ENCODE measurements at places on chromosomes 7 and 10.

GRCh38 chr10:43138757-43139241 is 554 bp downstream of the CSGALNACT2 start:
- DNase-seq, result no peak

- DNase-seq, result no peak
Observed at GRCh38 chr7:132377015-132377414, 199.3 kb downstream of the PLXNA4 start.

DNA sequence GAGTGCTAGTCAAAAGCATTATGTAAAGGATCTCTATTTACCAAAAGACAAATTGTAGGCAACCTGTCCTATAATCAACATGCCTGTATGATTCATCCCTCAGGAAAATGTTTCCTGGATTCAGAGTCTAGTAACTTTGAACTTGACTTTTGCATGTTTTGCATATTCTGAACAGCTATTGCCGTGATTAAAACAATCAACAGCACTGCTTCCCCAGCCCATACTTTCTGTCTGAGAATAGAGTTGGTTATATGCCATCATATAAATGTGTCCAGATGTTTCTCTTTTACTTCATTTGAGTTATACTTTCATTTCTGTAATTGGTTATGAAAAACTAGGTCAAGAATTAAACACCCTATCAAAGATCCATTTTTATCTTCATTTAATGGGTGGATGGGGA is 83.5 kb downstream of the ZMYND11 start:
- no peak for DNase-seq

- DNase-seq, result no peak
Observed at GRCh38 chr10:49173853-49174252, 14.3 kb downstream of the TMEM273 start.

DNA sequence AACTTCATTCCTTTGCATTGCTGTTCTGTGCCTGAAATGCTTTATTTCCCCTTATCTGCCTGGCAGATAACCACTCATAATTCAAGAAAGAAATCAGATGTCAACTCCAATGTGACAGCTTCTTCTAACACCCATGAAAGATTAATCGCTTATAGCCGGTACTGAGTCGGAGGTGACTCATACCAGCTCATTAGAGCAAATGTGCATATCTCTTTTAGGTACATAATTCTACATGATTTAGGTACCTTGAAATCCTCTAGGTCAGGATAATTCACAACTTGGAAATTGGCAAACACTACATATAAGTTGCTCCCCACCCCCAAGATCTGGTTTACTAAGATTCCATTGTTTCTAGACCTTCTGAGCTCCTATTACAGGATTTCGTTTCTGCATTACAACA is 554.4 kb upstream of the SORCS1 start:
- no peak for DNase-seq

- no peak for DNase-seq
Observed at GRCh38 chr7:73742338-73742752, 3.7 kb upstream of the ABHD11 start.

DNA sequence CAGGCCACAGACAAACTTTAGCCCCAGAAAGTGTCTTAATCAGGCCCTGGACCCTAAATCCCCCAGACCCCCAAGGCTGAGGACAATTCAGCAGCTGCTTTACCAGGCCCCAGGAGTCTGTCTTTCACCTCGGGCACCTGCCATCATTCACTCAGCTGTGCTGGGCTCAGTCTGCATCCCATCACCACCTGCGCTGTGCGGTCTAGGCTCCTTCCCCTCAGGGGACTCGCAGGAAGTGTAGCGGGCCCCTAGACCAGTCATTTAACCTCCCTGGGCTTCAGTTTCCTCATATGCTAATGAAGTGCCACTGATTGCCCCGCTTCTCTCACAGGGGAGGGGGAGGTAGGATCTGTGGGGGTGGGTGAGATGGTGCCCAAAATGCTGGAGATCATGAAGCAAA is 76.4 kb upstream of the ZMIZ1 start:
- no peak for DNase-seq

GRCh38 chr10:14573666-14574261 is 200.9 kb downstream of the FAM107B start:
- no peak for DNase-seq

DNA sequence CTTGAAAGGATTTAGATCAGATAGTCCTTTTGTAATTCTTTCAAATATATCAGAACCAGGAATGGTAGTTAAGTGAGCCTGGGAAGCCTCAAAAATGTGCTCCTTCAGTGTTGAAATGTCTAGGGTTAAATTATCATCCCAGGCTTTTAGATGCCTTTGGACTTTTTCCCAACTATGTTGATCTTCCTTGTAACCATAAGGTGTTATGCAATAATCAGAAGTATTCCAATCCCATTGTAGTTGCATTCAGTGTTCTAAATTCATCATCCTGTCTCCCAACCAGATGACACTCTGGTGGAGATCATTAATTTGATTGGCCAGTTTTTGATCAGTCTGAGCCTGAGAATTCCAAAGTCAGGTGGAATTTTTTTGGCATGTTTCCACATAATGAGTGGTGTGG is 35.1 kb upstream of the AKR1C2 start:
- DNase-seq, result no peak

- no peak for DNase-seq
Observed at GRCh38 chr10:3765146-3765545, 19.9 kb downstream of the KLF6 start.

DNA sequence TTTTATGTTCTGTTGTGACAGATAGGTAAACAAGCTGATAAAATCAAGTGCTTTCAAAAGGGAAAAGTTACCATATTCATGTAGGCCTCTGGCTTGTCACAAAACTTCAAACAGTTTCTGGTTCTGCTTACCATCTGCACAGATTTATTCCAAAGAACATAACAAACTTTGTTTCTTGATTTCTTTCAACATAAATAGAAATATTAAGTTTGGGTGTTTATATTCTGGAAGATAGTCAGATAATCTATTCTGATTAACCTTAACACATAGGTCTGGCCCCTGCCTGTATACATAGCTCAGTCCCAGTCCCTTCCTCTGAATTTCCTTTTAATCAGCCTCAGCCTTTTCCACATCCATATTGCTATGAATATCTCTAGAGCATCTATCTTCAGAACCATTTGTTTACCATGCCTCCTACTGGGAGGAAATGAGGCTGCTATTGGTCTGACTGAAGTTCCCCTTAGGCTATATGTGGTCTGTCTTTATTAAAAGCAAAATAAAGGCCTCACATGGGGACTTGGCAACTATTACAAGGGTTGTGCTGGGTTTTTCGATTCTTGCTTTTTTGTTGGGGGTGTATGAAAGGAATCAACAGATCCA is 319.0 kb downstream of the HPSE2 start:
- no peak for DNase-seq

- DNase-seq, result no peak
Observed at GRCh38 chr7:80791509-80791929, 127.3 kb downstream of the SEMA3C start.

DNA sequence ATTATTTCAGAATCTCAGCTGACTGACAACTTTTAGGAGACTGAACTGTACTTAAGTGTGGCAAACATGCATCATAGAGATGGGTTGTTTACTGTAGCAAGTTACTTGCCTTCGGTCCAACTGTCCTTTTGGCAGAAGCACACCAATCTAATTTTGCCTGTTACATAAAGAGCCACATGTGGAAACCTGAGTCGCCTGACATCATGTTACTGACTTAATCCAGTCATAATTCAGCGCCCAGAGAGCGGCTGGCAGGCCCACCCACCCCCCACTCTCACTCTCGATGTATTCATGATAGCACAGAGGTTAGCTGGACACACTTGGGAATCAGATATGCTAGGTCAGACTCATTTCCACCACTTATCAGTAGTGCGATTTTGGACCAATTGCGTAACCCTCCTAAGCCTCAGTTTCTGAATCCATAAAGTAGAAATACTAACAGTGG is 57.3 kb upstream of the CAPZA2 start:
- no peak for DNase-seq

- no peak for DNase-seq
Observed at GRCh38 chr10:104306897-104307296, 31.4 kb downstream of the ITPRIP start.

DNA sequence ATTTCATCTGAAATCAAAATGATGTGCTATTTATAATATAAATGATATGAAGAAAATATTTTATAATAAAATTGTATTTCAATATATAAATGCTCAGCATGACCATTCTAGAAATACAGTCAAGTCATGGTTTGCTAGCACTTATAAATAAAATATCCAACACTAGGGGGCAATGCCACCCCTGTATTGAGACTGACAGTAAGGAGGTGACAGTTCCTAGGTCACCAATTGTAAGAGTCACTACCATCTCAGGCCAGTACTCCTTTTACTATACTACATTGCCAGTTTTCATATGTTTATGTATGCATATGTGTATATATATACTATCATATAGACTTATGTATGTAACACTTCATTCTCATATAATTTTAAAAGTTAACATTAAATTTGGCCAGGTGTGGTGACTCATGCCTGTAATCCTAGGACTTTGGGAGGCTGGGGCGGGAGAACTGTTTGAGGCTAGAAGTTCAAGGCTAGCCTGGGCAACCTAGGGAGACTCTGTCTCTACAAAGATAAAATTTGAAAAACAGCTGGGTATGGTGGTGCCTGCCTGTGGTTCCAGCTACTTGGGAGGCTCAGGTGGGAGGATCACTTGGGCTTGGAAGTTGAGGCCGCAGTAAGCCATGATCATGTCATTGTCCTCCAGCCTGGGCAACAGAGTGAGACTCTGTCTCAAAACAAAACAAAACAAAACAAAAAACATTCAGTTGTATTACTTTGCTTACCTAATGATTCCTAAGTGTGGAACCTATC is 2.4 kb upstream of the CNOT4 start:
- peak; percentile 20 for DNase-seq

DNA sequence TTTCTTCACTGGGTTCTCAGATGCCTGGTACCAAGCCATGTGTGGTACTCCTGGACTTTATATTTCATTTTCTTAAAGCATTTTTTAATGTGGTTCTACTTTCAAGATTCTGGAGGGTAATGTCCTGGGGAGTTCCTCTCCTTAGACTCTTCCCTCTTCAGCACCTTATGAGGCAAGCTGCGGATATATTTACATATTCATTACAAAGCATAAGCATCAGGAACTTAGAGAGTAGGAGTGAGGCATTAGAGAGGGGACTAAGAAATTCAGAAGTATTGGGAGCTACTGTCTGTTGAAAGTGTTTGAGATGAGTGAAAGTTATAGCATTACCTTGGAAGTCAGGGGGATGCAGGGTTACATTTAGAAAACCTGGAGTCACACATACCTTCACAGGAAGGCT is 20.8 kb downstream of the AUTS2 start:
- no peak for DNase-seq

DNA sequence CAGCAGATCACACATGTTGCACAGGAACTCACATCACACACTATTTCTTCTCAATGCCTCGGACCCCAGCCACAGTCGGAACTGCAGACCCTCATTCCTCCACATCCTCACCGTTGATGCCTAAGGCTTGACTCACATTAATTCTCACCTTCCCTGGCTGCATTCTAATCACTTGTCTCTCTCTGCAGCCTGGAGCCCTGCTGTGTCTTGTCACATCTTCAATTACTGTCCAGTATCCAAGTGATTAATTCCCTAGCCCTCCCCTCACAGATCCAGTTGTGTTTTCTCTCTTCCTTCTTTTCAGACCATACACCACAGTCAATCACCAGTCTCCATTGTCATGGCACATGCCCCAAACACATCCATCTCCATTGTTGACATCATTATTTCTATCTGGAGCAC is 592.4 kb upstream of the IGFBP3 start:
- DNase-seq, result peak; percentile 48

- DNase-seq, result no peak
Observed at GRCh38 chr10:6570893-6571292, 9.2 kb downstream of the PRKCQ start.

GRCh38 chr7:34160261-34160752 is 255.0 kb downstream of the BMPER start:
- no peak for DNase-seq

GRCh38 chr10:121405549-121405948 is 192.7 kb downstream of the FGFR2 start:
- no peak for DNase-seq

DNA sequence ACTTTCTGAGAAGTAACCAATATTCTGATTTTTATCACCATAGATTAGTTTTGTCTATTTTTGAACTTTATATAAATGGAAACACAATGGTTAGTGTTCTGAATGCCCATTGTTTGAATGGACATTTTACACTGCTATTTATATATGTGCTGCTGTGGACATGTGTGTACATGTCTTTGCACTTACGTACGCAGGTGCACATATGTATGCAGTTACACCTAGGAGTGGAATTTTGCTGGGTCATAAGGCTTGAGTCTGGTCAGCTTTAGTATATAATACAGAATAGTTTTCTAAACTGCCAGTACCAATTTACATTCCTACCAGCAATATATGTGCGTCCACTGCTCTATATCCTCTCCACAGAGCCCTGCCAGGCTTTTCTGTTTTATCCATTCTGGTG is 24.5 kb upstream of the ZEB1 start:
- DNase-seq, result no peak

DNA sequence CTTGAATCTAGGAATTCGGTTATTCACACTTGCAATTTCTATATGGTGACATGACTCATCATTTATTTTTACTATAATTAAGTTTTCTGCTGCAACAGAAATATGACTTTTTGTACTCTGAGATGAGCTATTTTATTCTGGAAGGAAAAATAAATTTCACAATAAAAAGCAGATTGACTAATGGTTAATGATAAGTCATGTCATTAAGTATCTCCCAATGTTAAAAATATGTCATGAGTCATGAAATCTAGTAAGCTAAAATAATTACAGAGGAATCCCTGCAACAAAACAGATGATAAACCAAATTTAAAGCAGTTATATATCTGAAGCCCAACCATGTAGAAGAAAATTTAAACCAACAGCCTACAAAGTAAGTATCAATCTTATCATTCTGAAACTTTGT is 149.2 kb downstream of the CACNA2D1 start:
- no peak for DNase-seq

GRCh38 chr10:76036111-76036940 is 604.9 kb downstream of the LRMDA start:
- DNase-seq, result peak; percentile 32

- DNase-seq, result peak; percentile 55
Observed at GRCh38 chr7:115910541-115911164, 119.9 kb downstream of the TFEC start.

DNA sequence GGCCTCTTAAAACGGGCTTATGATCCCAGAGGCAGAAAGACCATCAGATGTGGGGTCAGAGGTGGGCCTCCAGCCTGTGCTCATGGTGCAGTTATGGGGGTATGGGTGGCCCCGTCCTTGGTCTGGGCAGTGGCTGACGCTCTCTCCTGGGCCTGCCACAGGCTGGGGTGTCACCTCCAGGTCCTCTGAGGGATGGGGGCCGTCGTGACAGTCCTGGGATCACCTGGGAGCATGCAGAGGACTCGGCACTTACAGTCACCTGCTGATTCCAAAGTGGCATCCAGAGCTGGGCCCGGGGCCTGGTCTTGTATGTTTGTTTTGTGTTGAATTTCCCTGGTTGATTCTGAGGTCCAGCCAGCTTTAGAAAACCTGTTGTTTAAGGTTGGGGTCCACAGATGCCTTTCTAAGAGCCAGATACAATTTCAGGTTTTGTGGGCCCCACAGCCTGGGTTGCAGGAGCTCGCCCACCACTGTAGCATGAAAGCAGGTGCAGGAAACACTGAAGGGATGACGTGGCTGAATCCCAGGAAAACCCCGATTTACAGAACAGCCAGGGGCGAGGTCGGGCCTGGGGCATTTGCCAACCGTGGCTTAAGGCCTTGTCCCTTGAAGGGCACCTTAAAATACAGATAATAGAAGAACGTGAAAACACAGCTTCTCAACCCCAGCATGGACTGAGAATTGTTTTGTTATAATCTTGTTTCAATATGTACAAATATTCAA is 170.7 kb upstream of the PPP2R2D start:
- no peak for DNase-seq

All from NCI-H774 (cell line).